ENCODE measurements at places on chromosomes 4 and X.

DNA sequence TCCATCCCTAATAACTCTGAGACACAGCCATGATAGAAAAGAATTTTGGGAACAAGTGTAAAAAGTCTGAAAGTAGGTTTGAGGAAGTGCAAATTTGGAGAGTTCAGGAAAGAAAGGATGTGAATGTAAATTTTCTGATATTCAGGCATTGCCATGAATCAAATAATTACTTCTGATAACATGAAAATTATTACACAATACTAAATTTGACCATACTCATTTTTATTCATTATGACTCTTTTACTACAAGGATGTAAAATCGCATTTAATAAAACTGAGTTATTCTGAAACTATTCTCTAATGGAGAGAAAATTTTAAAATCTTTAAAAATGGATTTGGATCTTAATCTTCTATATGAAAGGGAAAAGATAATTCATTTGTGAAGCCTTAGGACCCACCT lies 33.8 kb upstream of the NPY2R start:
- no peak for DNase-seq

- DNase-seq: no peak
Measured at GRCh38 chrX:150542846-150543229, 25.6 kb upstream of the MTM1 start.

- no peak for DNase-seq
Measured at GRCh38 chrX:68754406-68754805, 74.4 kb upstream of the EFNB1 start.

GRCh38 chr4:171774642-171775190 lies 38.5 kb upstream of the GALNTL6 start:
- no peak for DNase-seq

- DNase-seq: no peak
Measured at GRCh38 chr4:70863099-70863790, 23.6 kb upstream of the GRSF1 start.

- no peak for DNase-seq
Measured at GRCh38 chrX:138885886-138886285, 174.4 kb upstream of the FGF13 start.

DNA sequence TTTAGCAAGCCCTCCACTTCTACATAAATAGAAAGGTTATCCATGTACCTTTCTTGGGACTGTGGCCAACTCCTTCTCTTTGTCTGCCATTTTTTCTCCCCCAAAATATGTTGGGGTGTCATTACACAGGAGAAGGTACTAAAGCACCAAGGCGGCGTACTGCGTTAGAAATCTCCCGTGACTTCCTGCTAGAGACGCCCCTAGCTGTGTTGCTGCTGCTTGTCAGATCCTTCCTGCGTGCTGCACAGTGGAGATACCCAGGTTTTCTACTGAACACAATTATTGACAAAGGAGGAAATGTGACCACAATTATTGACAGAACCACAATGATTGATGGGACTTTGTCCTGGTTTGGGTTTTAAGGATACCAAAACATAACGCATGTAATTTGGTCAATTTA lies 97.7 kb downstream of the EFHC2 start:
- DNase-seq: no peak
